RWPE1 (cell line): ENCODE measurements at places on chromosomes 13 and 19.
A peak's percentile ranks its signal among the peaks of the same experiment; 100 is the strongest.

DNA sequence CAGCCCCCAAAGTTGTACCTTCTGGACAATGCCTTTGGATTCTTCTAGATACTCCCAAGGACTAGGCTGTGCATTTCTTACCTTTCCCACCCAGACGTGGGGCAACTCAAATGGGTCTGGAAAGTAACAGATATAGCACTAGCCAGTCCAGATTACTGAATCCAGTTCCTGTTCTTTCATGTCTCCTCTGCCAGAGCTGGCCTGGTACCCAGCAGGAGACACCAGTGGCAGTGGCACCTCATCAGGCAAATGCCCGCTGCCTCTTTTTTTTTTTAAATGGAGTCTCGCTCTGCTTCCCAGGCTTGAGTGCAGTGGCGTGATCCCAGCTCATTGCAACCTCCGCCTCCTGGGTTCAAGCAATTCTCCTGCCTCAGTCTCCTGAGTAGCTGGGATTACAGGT is 43.2 kb downstream of the N4BP2L2 start:
- DNase-seq, result no peak

DNA sequence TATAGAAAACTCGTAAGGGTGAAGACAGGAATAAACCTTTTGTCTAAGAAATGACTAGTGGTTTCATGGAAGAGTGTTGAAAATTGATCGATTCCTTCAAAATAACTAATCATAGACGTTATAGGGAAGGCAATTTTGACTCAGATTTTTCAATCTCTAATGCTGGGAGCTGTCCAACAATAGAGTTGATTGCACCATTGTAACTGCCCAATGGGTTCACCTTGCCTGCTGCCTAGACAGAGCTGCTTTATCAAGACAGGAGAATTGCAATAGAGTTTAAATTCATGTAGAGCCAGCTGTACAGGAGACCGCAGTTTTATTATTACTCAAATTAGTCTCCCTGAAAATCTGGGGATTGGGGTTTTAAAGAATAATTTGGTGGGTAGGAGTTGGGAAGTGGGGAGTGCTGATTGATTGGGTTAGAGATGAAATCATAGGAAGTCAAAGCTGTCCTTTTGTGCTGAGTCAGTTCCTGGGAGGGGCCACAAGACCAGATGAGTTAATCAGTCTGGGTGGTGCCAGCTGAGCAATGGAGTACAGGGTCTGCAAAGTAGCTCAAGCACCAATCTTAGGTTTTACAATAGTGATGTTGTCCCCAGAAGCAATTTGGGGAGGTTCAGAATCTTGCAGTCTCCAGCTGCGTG is 16.8 kb upstream of the ADGRE2 start:
- DNase-seq, result no peak

- no peak for DNase-seq
Measured at GRCh38 chr19:35807633-35808032, 5.0 kb downstream of the PRODH2 start.

DNA sequence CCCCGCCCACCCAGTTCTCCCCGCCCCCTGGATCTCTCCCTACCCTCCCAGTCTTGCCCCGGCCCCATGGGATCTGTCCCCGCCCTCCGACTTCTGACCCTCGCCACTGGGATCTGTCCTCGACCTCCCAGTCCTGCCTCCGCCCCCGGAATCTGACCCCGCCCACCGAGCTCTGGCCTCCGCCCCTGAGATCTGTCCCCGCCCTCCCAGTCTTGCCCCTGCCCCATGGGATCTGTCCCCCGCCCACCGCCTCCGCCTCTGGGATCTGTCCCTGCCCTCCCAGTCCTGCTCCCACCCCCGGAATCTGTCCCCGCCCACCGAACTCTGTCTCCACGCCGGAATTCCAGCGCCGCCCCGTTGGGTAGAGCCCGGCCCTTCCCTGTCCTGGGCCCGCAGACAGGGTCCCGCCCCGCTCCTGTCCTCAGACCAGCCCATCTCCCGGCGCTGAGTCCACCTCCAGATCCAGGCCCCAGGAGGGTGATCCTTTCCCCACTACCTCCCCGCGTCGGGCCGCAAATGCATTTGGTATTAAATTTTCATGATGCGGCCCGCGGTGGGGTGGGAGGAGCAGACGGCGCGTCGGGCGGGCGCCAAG is 1.5 kb upstream of the SLC17A7 start:
- peak; percentile 86 for DNase-seq

GRCh38 chr13:77465603-77466195 is 69.8 kb upstream of the SCEL start:
- DNase-seq, result no peak

- DNase-seq, result no peak
Measured at GRCh38 chr19:33499248-33499647, 22.3 kb downstream of the PEPD start.

GRCh38 chr13:26423629-26424028 is 133.9 kb upstream of the WASF3 start:
- no peak for DNase-seq

- no peak for DNase-seq
Measured at GRCh38 chr13:51912511-51913225, 50.9 kb downstream of the CCDC70 start.

DNA sequence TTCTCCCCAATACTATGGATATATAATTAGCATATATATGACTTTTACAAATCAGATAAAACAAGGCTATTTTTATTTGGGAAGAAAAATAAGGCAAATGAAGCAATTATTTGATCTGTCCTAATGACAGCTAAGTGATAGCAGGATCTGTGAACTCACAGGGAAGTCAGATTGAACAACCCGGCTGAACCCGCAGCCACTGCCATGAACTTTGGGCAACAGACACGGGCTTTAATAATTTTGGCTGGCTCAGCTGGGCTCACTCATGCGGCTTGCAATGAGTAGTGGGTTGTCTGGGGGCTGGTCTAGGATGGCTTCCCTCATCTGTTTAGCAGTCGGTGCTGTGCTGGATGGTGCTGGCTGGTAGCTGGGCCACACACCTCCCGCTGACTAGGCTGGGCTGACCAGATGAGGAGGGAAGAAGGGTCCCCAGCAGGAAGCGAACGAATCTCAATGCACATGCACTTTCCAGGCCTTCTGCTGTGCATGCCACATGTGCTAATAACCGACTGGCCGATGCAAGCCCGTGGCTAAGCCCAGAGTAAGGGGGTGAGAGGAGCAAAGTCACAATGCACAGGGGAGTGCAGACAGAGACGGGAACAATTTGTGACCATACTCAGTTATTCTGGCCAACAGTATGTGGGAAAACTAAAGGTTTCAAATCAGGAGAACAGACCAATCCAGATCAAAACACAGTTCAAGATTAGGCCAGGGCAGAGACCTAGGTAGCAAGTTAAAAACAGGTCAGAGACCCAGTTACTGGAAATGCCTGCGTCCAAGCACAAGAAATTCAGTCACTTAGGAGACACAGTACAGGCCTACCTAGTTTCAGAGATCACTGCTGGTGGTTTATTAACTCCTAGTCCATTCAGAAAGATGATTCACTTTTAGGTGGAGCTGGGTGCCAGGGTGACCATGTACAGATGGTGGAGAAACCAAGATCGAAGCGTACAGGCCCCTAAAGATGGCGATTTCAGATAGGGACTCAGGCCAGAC is 22.3 kb downstream of the CRYL1 start:
- DNase-seq, result no peak

DNA sequence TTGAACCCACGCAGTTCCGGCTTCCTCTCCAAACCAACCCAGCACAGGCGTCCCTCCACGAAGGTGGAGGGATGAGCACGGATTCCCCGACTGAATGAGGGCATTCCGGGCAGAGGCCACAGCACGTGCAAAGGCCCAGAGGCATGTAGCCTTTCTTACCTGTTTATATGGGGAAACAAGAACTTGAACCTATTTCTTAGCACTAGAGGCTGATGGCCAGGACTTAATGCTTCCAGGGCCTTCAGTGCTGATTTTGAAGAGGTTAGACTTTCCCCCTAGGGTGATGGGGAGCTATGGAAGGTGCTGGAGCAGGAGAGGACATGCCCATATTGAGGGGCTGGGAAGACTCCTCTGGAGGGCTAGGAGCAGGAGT is 2.0 kb downstream of the MAST3 start:
- DNase-seq, result no peak

DNA sequence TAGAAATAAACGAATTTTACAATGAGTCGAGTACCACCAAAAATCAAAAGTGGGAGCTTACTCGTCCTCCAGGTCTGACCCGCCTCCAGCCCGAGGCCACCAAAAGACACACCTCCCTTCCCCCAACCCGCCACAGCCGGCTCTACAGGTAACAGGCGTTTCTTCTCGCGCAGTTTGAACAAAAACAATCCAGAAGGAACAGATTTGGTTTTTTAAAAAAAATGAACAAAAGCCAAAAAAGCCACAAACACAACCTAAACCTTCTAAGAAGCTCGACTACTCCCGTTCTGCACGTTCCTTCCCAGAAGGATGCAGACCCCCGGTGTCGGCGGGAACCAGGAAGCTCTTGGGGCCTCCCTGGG is 671 bp downstream of the ZDHHC20 start:
- peak; percentile 55 for DNase-seq

- DNase-seq, result no peak
Measured at GRCh38 chr13:113422807-113423519, 30.3 kb downstream of the ADPRHL1 start.

- DNase-seq, result no peak
Measured at GRCh38 chr13:111470933-111471332, 150.5 kb downstream of the TEX29 start.

- DNase-seq, result no peak
Measured at GRCh38 chr13:39110518-39111097, 72.4 kb downstream of the NHLRC3 start.

GRCh38 chr13:43990829-43991228 is 111.1 kb downstream of the LACC1 start:
- DNase-seq, result no peak

GRCh38 chr19:39150807-39151600 is 25.4 kb downstream of the PAK4 start:
- DNase-seq, result no peak

DNA sequence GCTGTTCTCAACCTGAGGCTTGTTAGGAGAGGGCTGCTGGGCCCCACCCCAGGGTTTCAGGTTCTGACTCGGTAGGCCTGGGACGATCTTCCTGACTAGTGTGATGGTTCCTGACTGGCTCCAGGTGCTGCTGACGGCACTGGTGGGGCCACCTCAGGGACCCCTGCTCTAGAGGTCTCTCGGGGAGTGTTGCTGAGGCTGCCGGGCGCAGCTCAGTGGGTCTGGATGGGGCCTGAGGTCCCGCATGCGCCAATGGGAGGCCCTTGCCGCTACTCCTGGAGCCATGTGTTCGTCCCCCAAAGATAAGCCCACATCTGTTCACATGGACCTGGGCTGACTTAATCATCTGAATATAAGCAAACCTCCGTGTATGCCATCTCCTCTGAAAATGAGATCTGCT is 133.0 kb downstream of the ATP11A start:
- DNase-seq, result no peak

DNA sequence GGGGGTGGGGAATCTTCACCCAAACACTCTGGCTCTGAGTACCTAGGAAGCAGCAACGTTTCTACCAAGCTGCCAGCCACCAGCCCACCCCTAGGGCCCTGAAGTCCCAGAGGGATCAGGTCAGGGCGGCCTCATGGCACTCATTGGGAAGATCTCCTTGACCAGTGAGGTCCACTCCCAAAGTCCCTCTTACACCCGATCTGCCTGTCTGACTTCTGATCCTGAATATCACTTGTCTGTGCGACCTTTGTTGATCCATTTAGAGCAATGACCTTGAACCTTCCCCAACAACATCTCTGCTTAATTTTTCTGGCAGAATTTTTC is 2.1 kb upstream of the GNA15 start:
- DNase-seq, result no peak

- DNase-seq, result peak; percentile 16
Measured at GRCh38 chr13:51453959-51454703, 1.3 kb upstream of the INTS6 start.

- DNase-seq, result no peak
Measured at GRCh38 chr13:50425772-50426171, 410.5 kb downstream of the KCNRG start.

GRCh38 chr13:84962141-84962750 is 837.0 kb downstream of the SLITRK6 start:
- no peak for DNase-seq

- DNase-seq, result no peak
Measured at GRCh38 chr13:32214071-32214470, 101.1 kb downstream of the ZAR1L start.

DNA sequence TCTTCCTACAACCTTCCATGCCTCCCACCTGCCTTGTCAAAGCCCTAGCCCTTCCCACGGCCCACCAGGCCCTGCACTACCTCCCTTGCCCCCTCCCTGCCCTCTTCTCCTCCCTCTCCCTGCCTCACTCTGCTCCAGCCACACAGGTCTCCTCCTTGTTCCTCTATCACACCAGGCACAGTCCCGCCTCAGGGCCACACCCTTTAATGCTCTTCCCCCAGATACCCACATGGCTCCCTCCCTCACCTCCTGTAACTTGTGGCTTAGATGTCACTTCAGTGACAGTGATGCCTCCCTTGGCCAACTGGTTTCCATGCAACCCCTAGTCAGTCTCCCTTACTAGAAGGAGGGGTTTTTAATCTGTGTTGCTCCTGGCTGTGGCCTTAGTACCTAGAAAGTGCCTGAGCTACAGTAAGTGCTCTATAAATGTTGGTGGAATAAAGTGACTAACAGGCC is 1.3 kb downstream of the SIRT6 start:
- DNase-seq, result no peak

DNA sequence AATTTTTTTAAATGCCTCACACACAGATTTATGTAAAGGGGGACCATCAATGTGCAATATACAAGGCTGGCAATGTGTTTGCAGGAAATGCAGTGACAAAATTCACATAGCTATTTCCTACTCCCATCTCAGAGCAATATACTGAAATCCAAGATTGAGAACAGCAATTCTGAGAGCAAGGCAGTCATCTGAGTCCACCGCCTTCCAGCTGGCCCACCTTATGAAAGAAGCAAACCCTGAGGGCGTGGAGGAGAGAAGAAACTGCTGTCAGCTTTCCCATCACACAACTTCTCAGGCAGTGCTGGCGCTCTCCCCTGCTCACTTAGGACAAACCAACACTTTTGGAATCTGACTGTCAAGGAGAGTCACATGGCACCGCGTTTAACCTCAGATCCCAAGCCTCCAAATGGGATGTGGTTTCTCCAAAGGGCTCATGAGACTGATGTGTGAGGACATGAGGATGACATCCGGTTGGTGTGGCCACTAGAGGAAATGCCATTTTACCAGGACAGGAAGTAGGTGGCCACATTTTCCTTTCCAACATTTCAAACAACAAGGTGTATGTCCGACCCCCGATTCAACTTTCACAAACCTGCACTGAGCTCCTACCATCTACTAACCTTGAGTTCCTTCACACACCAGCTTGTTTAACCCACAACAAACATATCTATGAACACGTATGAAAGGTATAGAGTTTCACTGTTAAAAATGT is 3.7 kb upstream of the DOCK9 start:
- no peak for DNase-seq

GRCh38 chr13:79271616-79272015 is 134.4 kb downstream of the RBM26 start:
- DNase-seq, result no peak

DNA sequence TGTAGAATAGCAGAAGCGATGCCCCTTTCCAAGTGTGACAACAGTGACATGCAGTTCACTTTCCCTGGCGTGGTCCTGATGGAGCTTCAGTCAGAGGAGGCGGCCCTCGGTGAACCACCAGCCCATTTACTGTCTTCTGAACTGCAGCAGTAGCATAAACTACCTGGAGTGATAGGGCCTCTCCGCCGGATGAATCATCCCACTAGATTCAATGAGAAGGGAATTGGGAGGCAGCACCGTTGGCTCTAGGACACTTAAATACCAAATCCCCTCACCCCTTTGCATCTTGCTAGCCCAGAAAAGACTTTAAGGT is 112.8 kb upstream of the GPR12 start:
- DNase-seq, result no peak
